ENCODE measurements at places on chromosomes 16 and 17. TPM values are rescaled to one million over a fixed set of nuclear protein-coding genes. Genes with fewer than 3 reads are reported as not detected.

DNA sequence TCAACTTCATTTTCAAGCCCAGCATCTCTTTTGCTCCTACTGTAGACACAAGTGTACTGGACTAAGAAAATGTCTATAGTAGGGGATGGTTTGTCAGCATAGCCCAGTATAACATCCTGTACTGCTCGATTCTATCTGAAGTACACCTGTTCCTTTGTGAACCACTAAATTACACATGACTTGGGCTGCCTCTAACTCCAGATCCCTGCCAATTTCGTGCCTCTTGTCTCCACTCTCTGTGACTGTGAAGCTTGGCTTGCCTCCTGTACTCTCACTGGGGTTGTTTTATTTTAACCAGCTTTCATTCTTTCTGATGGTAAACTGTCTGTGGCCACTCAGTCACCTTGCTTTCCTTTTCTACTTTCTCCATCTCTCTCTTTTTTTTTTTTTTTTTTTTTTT is 24.5 kb downstream of the GFOD2 start:
- no peak for DNase-seq

GRCh38 chr17:81499601-81499970 is 13.0 kb downstream of the ACTG1 start:
- DNase-seq = no peak

DNA sequence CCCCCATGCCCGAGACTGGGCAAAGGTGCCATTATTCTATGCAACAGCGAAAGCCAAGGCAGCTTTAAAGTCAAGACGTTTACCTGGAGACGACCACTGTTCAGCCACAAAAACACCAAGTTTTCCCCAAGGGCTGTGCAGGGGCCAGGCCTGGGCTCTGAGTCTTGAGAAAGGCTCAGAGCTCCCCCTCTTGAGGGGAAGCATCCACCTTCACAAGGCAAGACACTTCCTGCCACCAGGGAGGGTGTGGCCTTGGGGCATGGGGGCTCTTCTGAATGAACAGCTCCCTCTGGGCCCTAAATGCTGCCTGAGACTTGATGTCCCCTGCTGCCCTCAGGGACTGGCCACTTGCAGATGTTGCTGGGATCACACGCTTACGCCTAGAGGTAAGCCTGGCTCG is 26.5 kb downstream of the PDIA2 start:
- no peak for DNase-seq

GRCh38 chr17:77488531-77489238 is 347.9 kb downstream of the SEC14L1 start:
- DNase-seq = no peak

DNA sequence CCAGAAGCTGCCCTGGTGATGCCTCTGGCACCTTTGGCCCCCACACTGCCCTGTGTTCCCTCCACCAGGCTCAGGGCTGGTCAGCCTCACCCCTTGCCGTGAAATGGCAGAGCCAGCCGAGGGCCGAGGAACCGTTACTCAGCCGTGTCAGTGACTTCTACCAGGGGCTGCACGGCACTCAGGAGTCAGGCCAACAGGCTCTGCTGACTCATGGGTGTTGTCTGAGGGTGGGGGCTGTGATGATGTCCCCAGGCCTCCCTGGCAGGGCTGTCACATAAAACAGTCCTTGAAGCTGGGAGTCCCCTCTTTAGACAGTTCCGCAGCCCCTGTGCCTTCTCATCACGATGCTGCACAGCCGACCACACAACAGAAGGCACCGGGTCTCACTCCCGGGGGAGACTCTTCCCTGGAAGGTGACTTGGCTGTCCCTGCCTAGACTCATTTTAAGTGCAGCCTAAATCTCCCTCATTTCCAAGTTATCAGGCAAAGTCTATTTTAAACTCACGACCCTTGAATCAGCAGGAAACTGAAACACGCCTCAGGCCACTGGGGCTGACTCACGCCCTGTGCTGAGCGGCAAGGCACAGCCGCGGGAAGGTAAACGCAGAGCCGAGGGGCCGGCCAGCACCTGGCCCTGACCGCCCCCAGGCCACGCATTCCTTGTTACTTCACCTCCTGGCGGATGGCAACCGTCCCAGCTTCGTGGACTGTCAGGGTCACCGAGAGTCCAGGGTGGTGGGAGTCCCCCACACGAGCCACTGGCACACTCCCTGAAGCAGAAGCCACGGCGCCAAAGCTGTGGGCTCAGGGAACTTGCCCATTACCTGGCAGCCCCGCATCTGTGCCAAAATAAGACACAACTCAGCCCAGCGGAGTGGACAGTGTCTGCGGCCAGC is 102.6 kb downstream of the ZNF778 start:
- DNase-seq = no peak

- no peak for DNase-seq
Measured at GRCh38 chr17:10156599-10156947, 41.8 kb downstream of the GAS7 start.

DNA sequence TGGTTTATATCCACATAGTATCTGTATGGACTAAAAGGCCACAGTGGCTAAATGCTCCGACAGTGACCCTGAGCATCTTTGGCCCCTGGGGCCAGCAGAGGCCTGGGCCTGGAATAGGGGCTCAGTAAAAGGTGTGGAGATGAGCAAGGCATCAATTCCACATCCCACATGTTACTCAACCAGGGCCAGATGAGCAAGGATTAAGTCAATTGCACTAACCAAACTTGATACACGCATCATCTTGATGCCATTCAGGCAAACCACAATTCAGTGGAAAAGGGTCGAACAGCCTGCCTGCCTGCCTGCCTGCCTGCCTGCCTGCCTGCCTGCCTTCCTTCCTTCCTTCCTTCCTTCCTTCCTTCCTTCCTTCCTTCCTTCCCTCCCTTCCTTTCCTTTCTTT is 53.5 kb upstream of the DNAJA2 start:
- no peak for DNase-seq

RHBDF1 gene
- polyA plus RNA-seq = 76.9 TPM

CLDN7 gene
- 118 TPM for polyA plus RNA-seq

TP53TG3B gene
- polyA plus RNA-seq = not detected
